ENCODE measurements at places on chromosomes 12 and 14.

DNA sequence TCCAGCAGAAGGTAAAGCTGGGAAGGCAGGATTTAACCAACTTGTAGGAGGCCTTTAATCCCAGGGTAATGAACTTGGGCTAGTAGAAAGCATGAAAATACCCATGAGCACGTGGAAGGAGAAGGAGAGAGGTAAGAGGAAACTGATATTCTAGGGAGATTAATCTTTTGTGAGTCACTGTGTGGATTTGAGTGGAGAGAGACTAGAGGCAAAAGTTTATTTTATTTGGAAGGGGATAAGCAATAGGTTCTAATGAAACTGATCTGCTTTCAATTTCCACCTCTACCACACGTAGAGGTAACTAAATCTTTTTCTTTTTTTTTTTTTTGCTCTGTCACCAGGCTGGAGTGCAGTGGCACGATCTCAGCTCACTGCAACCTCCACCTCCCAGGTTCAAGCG is 52.1 kb downstream of the PTPN21 start:
- no peak for DNase-seq

- no peak for DNase-seq
Observed at GRCh38 chr14:96582995-96583394, 80.8 kb downstream of the PAPOLA start.

- peak; percentile 33 for DNase-seq
Observed at GRCh38 chr14:92637228-92637627, 111.2 kb downstream of the LGMN start.

- DNase-seq = no peak
Observed at GRCh38 chr14:72270147-72270727, 338.0 kb downstream of the RGS6 start.

DNA sequence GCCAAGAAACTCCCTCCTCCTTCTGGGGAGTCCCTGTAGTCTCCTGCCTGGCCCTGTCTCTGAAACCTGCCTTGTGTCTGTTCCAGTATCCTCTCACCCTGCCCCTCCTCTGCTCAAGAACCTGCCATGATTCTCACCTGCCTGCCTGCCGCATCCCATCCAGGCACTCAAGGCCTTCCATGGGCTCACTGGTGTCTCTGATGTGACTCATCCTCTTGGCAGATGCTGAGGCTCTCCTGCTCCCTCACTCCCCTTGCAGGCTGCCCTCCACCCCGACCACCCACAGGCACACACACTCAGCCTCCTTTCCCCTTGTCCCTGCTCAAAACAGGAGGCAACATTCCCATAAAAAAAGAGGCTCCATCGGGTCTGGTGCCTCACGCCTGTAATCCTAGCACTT is 5.8 kb upstream of the BEGAIN start:
- DNase-seq = no peak

- no peak for DNase-seq
Observed at GRCh38 chr14:72577521-72577920, 316.4 kb downstream of the DPF3 start.

DNA sequence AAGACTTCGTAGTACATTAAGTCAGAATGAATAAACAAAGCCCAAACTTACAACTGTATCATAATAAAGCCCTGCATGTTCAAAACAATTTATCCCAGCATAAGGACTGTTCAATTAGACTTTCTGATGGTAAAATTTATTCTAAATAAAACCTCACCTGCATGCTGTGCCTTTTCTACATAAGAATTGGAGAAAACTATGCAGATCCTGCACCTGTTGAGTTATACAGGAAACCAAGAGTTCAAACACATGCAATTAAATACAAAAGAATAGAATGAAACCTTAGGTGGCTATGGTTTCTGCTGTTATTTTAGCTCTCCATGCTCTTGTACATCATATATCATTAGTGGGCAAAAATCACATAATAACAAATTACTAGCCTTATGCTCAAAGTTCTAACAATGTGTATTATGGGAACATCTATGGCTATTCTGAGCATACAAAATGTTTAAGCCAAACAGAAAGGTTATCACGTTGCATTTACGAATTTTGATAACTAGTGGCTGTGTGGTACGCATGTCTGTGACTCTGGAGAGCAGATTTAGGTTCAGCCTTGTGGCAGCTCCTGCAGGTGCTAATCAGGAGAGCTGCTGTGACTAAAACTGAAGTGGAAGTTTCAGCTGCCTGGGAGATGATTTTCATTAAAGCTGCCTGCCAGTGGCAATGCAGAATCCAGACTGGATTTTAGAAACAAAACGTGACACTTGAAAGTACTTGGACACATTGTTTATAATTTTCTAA is 36.1 kb upstream of the LRFN5 start:
- DNase-seq = no peak

GRCh38 chr12:61655241-61655640 is 605.0 kb upstream of the USP15 start:
- no peak for DNase-seq

DNA sequence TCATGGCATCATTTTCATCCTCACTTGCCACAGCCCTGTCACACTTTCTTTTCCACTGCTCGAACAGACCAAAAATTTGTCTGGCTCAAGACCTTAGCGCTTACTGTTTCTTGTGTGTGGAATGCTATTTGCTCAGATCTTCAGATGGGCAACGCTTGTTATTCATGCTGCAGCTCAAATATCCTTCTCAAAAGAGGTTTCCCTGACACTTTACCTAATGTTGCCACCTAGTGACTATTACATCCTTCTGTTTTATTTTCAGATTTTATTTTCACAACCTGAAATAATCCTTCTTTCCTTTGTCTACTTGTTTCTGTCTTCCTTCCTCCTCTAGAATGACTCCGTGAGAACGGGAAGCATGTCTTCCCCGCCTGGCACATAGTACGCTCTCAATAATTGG is 5.6 kb downstream of the FBXO33 start:
- DNase-seq = no peak

DNA sequence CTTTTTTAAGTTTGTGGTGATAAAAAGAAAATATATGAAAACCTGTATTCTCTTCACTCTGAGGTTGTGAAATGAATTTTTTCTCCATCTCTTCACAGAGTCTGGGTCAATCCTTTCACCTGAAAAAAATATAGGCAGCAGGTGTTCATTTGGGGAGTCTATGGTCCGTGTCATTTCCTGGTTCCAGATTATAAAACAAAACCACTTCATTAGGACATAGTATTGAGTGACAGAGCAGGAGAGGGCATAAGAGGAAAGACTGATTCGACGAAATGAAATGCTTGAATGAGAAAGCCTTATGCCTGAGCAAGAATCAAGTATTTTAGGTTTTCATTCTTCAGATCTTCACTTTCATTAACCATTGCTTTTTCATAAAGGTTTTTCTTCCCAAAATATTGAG is 51.8 kb upstream of the NUAK1 start:
- DNase-seq = no peak

GRCh38 chr12:56670836-56671235 is 17.2 kb downstream of the PTGES3 start:
- DNase-seq = no peak

DNA sequence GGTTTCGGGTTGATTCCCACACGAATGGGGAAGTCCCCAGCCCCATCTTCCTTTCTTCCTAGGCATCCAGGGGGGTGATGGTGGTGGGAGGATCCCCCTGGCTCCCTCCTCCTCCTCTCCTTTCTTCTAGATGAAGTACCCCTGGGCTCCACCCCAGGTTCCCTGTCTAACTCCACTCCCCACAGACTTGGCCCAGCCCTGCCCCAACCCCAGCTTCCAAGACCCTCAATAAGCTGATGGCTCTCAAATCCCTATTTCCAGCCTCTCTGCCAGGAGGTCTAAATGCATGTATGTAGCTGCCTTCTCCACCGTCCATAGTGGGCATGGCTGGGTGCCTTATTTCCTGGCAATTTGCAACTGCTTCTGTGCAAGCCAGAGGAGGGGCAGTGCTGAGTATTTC is 383.7 kb downstream of the BCL11B start:
- no peak for DNase-seq

DNA sequence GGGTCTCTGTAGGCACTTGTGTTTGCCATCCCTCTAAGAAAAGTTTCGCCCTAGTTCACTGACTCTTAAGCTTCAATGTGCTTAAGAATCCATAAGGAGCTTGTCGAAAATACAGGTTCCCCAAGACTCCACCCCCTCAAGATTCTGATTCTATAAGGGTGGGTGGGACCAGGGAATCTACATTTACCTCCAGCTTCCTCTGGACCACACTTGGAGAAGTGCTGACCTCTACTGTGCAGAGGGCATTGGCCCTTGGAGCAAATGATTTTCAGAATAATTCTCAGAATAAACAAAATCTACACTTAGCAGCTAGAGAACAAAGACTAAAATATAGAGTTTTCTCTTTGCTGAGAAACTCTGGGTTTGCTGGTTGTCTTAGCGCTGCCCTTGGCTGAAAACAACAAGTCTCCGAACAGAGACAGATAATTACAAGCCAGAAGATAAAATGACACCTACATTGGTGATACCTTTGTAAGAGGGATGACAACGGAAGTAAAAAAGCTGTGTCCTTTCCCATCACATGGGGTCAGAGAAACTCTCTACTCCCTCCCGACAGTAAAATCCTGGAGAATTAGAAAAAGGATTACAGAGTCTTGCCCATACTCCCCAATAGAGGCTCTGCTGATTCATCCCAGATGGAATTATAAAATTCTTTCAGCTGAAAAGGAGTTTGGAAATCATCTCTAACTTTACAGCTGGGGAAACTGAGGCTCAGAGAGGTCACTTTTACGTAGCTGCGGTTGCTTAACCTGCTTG is 4.8 kb downstream of the TGFB3 start:
- no peak for DNase-seq

Measured in neuronal stem cell (in vitro differentiated cells).